ENCODE measurements at places on chromosomes 12 and 14. TPM values are rescaled to one million over a fixed set of nuclear protein-coding genes. Genes with fewer than 3 reads are reported as not detected.

Gene KRT75
- not detected for total RNA-seq

Gene MARK3
- total RNA-seq = 47.8 TPM

Gene C12orf50
- not detected for total RNA-seq

Gene BMP4
- total RNA-seq = 2.3 TPM

Gene TAS2R8
- total RNA-seq = not detected

Gene FSCB
- total RNA-seq = not detected
